Esophagus squamous epithelium (tissue), 5 donors: ENCODE measurements at places on chromosomes 7 and 10.

GRCh38 chr7:112080441-112080840 is 125.8 kb downstream of the DOCK4 start:
- DNase-seq = no peak

GRCh38 chr7:123715198-123715597 is 33.6 kb downstream of the WASL start:
- no peak for DNase-seq

DNA sequence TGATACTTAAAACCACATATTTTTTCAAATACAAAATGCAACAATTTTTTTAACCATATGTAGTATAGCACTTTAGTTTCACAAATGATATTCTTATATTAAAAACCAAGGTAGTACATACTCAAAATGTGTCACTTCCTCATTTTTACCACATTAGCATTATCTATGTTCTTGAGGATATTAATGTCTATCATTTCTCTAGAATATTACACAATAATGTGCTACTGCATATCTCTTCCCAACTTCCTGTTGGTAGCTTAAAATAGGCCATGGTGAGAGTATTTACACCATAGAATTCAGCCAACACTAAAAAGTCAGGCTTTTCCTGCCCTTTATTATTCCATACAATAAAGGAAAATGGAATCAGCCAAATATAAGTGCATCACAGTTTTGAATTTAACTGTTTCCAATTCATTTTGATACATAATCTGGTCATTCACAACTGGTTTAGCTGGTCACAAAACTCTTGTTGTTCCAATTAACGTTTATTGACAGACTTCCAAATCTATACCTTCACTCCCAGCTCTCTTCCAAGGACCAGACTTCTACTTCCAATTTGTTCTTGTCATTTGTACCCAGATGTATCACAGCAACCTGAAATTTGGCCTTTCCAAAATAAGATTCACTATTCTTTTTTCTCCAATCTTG is 20.0 kb upstream of the LRRC17 start:
- DNase-seq = no peak

- no peak for DNase-seq
Measured at GRCh38 chr7:151745706-151746105, 131.2 kb downstream of the PRKAG2 start.

- no peak for DNase-seq
Measured at GRCh38 chr10:72310241-72310633, 36.5 kb downstream of the DDIT4 start.
